Large intestine (tissue), 12 donors: ENCODE measurements at places on chromosomes 11 and 22. TPM values are rescaled to one million over a fixed set of nuclear protein-coding genes. Genes with fewer than 3 reads are reported as not detected.

Gene C11orf87
- polyA plus RNA-seq: 0.27 TPM

Gene PANX1
- polyA plus RNA-seq: 20.6 TPM

Gene DEUP1
- polyA plus RNA-seq: 0.43 TPM

Gene POU2AF3
- polyA plus RNA-seq: 17.2 TPM

Gene TYR
- polyA plus RNA-seq: not detected

Gene CBX7
- polyA plus RNA-seq: 15.3 TPM

Gene DRD4
- 1.3 TPM for polyA plus RNA-seq

Gene FXYD6
- polyA plus RNA-seq: 78.3 TPM

Gene UBQLNL
- polyA plus RNA-seq: 0.70 TPM

Gene MIOX
- polyA plus RNA-seq: 0.60 TPM

Gene NXPE2
- 0.06 TPM for polyA plus RNA-seq

Gene PGA5
- 0.40 TPM for polyA plus RNA-seq

Gene CNTN5
- 0.70 TPM for polyA plus RNA-seq

Gene BCO2
- polyA plus RNA-seq: 11.0 TPM

Gene TREH
- polyA plus RNA-seq: 74.4 TPM

Gene CTNND1
- polyA plus RNA-seq: 224 TPM

Gene VPREB3
- 0.45 TPM for polyA plus RNA-seq

Gene CBLIF
- polyA plus RNA-seq: 0.52 TPM

Gene OR10A2
- 0.04 TPM for polyA plus RNA-seq

Gene FAM180B
- polyA plus RNA-seq: 0.19 TPM
